DMS53 (cell line): ENCODE measurements at places on chromosomes 4 and X.
A peak's percentile ranks its signal among the peaks of the same experiment; 100 is the strongest.

DNA sequence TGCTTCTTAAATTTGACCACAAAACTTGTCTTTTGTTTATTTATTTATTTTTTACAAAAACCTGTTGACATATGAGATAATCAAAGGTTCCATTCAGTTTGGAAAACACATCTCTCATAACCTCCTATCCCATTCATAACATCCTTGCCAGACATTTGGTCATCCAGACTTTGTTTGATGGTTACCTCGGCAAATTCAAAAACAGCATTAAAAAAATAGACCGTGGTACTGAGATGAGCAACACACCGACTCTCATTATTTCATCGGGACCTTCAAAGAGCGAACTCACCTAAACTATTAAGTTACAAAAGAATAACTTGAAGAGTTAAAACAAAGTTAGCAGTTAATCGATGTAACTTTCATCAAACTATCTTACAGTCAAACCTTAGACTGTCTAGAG is 85.8 kb upstream of the RPS6KA3 start:
- no peak for DNase-seq

DNA sequence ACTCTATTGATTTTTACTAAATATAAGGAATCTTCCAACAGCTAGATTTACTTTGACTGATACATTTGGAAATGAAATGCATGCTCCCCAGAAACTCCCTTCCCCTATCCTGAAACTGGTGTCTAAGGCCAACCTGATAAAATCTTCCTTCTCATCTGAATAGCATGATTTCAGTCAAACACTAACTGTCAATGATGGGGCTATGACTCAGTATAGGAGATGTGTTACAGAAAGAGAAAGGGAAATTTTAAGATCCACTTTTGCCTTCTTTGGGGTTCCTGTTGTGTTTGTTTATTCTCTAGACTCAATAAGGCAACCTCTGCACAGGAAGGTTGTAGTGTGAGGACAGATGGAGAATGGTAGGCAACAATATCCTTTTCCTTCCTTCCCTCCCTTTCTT is 160.7 kb downstream of the MOSPD2 start:
- no peak for DNase-seq

DNA sequence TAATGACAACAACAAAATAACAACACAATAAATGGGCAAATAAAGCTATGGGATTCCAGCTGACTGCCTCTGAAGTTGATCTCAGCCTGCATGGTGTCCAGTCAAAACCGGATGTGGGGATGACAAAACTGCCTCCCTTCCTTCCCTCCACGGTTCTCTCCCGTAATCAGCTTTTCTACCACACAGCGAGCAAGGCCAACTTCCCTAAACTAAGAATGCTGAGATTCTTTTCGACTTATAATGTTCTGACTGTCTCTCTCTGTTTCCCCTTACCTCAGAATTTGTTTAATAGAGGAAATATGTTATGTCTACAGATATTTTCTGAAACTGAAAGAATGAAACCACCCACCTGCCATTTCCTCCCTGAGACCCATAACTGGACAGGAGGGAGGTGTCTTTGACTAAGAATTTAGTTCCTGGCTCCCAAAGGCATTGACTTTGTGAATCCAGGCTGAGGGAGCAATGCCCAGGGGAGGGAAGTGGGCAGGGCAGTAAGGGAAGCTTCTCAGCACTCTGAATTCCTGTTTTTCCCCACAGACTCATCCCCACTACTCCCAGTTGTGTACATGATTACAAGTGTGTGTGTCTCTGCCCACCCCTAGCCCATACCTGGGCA is 1.0 kb upstream of the TLR1 start:
- DNase-seq = no peak

GRCh38 chr4:151038452-151039157 is 23.5 kb upstream of the LRBA start:
- DNase-seq = no peak

DNA sequence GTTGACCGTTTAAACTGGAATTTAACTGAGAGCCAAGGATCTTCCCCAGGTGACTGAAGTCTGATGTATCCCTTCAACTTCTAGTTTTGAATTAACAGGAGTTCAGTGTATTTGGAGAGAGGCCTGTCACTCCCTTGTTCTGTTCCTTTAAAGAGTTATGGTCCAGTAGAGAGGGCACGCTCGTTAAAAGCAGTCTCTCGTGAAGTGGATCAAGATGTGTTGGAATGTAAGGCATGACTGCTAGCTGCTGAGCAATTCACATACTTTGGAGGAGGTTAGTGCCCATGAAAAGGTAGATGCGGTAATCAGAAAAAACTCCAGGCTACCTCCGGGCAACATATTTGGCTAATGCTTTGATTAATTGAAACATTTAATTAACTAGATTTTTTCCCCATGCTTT is 65.7 kb downstream of the SHROOM2 start:
- DNase-seq = no peak

GRCh38 chr4:78308517-78308916 is 243.1 kb upstream of the ANXA3 start:
- DNase-seq = peak; percentile 9

DNA sequence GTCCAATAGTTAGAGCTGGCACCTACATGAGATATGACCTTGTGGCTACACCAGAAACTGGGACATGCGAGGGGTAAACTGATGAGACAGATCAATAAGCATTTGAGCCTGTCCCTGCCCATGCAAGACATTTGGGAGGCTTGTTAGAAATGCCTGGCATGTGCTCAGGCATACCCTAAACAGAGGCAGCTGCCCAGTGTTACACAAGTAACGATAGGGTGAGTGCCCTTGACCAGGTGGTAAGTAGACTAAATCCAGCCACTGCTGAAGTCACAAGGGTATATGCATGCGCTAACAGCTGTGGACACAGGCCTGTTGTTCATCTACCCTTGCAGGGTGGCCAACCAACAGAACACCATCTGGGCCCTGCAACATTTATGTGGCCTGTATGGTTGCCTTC is 56.1 kb upstream of the CCDC149 start:
- DNase-seq = peak; percentile 25

GRCh38 chr4:122917731-122918130 is 4.7 kb downstream of the NUDT6 start:
- DNase-seq = no peak

DNA sequence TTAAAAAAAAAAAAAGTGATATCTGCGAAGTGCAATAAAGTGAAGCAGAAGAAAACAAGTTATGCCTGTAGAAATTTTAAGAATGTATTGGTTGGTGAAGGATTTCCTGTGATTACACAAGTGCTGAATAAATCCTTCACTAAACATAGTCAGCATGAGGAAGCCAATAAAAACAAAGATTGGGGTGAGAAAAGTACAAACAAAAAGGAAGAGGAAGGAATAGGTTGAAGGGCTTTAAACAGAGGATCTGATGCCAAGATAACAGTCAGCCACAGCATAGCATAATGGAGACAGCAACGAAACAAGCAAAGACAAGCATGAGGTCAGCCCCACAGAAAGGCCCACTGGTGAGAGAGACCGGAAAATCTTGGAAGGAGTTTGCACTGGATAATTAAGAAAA is 372.2 kb downstream of the ADAM29 start:
- no peak for DNase-seq

DNA sequence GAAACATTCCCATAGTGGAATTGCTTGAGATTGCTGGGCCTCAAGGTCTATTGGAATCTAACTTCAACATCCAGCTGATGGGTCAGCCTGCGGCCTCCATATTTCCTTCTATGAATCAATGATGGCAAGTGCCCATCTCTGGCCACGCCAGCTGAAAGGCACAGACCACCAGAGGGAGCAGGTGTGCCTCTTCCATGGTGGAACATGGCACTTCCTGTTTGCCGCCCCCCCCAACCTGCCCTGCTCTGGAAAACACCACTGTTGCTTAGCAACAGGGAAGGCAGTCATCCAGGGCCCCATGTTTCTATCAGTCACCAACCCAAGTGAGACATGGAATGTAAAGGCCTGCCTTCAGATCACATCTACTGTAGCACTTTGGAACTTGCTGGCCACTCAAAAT is 11.6 kb downstream of the PAGE4 start:
- peak; percentile 97 for DNase-seq

DNA sequence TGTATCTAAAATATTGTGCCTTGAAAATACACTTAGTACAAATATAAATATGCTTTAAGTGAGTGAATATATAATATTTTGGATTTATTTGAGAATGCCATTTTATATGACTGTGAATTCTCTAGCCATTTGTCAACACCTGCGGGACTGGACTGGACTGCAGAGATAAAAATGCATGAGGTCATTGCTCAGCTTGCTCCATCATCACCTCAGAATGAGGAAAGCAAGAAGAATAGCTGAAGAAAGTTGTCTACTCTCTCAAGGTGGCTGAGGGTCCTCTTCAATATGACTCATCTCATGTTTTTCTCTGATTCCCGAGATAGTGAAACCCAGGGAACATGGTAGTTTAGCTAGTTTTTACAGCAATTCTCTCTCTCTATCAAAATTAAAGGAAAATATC is 732.5 kb upstream of the AGA start:
- peak; percentile 1 for DNase-seq

- DNase-seq = peak; percentile 77
Observed at GRCh38 chrX:139203651-139204570, 326.6 kb upstream of the F9 start.

GRCh38 chrX:69014200-69014599 is 151.1 kb downstream of the PJA1 start:
- DNase-seq = no peak

GRCh38 chrX:2632533-2633504 is 58.3 kb upstream of the CD99 start:
- DNase-seq = no peak
